Nasal cavity respiratory epithelium epithelial cell of viscerocranial mucosa (primary cell): ENCODE measurements at places on chromosomes 12 and 14. TPM values are rescaled to one million over a fixed set of nuclear protein-coding genes. Genes with fewer than 3 reads are reported as not detected.

The OR4E2 gene
- not detected in 2 replicates for total RNA-seq

The TAS2R19 gene
- total RNA-seq: 0.34 and 7.6 TPM in 2 replicates

The LMNTD1 gene
- total RNA-seq: 0.14 TPM in 1 of 2 replicates, not detected in the other

The CD4 gene
- total RNA-seq: 0.21 TPM in 1 of 2 replicates, not detected in the other

The ACVRL1 gene
- total RNA-seq: not detected in 2 replicates

The GPD1 gene
- total RNA-seq: under 0.01 and 0.07 TPM in 2 replicates

The NFATC4 gene
- 3.4 and 9.5 TPM in 2 replicates for total RNA-seq

The CIROP gene
- total RNA-seq: not detected in 2 replicates

The TMEM132D gene
- total RNA-seq: not detected in 2 replicates

The ZDHHC22 gene
- total RNA-seq: not detected in 2 replicates

The HOTAIR gene
- total RNA-seq: not detected in 2 replicates

The TSPAN11 gene
- 0.07 TPM in 1 of 2 replicates, not detected in the other for total RNA-seq

The DEPDC4 gene
- 1.0 and 2.6 TPM in 2 replicates for total RNA-seq

The EML5 gene
- 0.78 and 1.4 TPM in 2 replicates for total RNA-seq

The PTGES3 gene
- total RNA-seq: 96.0 and 140 TPM in 2 replicates

The SLC10A1 gene
- under 0.01 TPM in 1 of 2 replicates, not detected in the other for total RNA-seq

The FAM222A gene
- total RNA-seq: 0.21 and 0.34 TPM in 2 replicates
